Hepatocyte (in vitro differentiated cells): ENCODE measurements at places on chromosomes 2 and 18. TPM values are rescaled to one million over a fixed set of nuclear protein-coding genes. Genes with fewer than 3 reads are reported as not detected.

The VPS54 gene
- 14.5 and 17.4 TPM in 2 replicates for polyA plus RNA-seq

GRCh38 chr2:45849491-45850283 is 198.2 kb downstream of the PRKCE start:
- no peak for DNase-seq

The TTC21B gene
- polyA plus RNA-seq, result 5.7 and 7.9 TPM in 2 replicates

The KATNAL2 gene
- polyA plus RNA-seq, result 2.2 and 4.3 TPM in 2 replicates

The CYP27A1 gene
- 35.9 and 44.8 TPM in 2 replicates for polyA plus RNA-seq

The ICA1L gene
- polyA plus RNA-seq, result 5.1 and 7.3 TPM in 2 replicates

- no peak for DNase-seq
Measured at GRCh38 chr18:45330170-45330594, 285.1 kb upstream of the SLC14A2 start.

- peak; percentile 64 for DNase-seq
Measured at GRCh38 chr2:12587729-12588522, 128.8 kb upstream of the TRIB2 start.

GRCh38 chr2:21037671-21038108 is 6.2 kb downstream of the APOB start:
- DNase-seq, result no peak

DNA sequence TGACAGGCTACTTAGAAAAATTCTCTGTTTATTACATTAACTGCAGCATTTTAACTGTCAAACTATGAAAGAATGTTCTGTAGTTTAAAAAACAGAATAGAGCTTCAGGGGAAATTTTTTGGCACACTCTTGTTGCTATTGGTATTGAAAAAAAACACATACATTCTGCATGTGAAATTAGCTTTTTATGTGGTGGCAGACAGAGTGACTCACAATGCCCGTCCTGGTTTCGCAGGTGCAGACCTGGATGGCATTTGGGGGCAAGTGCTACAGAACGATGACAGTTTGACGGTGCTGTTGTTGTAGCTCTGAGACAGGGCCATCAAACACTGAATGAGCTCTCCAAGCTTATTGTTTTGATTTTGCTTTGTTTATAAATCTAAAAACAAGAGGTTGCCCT is 105.0 kb upstream of the MAP3K20 start:
- no peak for DNase-seq

DNA sequence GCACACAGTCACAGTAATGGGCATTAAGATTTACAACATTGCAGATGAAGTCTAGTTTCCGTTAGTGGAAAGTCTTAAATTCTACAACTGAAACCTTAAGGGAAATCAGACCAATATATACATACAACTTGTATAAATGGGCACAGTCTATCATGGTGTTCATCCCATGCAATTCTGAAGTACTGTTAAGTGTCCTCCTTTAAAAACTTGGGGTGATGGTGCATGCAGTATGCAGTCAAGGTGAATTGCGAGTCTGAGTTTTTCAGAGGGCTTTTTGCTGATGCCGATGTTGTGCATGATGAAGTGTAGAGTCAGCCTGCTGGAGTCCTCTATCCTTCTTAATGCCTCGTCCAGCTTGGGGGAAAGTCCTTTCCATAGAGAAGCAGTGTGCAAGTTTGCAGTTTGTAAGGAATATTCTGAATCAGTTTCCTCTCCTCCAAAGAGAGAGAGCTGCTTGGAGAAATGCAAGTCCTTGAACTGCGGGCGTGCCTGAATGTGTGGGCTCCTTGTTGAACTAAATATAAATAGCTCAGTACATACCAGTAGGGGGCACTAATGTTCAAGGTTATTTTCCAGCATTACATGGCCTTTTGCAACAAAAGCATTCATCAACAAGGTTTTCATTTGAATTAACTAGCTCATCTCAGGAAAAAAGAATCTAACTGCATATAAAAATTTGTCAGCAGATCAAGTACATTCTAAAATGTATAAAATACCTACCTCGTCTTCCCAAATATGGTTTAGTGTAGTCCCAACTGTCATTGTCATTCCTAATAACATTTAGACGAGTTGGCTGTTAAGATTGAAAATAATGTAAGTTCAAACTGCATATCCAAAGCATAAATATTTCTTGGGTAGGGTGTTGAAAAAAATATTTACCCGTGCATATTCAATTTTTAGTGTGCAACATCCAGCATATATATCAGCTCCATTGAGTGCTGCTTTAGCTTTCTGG is 21.3 kb downstream of the HNRNPLL start:
- peak; percentile 86 for DNase-seq

- DNase-seq, result no peak
Measured at GRCh38 chr2:128505150-128505490, 186.5 kb upstream of the HS6ST1 start.

GRCh38 chr2:191565647-191566198 is 112.2 kb upstream of the NABP1 start:
- DNase-seq, result peak; percentile 40

DNA sequence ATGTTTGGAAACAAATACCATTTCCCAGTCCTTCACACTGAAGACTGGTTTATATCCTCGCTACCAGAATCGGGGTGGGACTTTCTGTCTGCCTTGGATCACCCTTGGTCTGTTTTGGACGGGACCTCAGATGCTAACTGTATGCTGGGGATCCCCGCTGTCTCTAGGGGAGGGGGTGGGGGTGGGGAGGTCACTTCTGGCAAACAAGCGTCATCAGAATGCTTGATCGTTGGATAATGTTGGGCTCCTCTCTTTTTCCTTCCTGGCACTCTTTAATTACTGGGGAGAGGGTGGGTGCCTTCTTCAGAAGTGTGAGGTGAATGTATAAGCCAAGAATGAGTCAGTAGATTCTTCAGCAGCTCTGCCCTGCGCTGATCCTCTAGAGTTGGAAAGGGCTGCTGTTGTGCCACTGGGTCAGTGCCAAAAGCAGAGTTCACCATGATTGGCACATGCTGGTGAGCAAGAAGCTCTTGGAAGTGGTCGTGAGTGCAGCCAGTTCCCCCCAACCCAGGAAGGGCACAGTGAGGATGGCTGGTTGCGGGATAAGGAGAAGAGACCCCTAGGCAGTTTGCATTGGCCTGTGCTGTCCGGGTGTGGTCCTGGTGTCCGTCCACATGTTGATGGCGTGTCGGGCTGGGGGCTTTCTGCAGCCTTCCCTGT is 32.2 kb downstream of the DGKD start:
- DNase-seq, result no peak

The IL1A gene
- 1.1 and 1.4 TPM in 2 replicates for polyA plus RNA-seq

DNA sequence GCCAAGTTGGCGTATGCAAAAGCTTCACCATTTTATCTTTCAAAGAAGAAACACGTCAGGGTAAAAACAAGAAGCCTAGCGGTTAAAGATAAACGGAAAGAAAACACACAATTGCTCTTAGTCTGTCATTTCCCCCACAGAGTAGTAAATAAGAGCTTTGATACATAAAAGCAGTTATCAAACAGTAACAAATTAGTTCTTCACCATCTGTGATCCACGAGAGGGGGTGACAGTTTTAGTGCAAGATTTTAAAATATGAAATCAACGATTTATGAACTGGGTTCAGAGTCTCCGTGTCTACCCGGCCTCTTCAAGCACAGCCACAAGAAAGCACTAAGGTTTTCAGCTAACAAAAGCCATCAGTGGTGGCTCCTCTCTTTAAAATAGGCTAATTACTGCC is 703.9 kb upstream of the ID2 start:
- DNase-seq, result no peak

- no peak for DNase-seq
Measured at GRCh38 chr2:28578774-28579173, 82.9 kb downstream of the PLB1 start.

DNA sequence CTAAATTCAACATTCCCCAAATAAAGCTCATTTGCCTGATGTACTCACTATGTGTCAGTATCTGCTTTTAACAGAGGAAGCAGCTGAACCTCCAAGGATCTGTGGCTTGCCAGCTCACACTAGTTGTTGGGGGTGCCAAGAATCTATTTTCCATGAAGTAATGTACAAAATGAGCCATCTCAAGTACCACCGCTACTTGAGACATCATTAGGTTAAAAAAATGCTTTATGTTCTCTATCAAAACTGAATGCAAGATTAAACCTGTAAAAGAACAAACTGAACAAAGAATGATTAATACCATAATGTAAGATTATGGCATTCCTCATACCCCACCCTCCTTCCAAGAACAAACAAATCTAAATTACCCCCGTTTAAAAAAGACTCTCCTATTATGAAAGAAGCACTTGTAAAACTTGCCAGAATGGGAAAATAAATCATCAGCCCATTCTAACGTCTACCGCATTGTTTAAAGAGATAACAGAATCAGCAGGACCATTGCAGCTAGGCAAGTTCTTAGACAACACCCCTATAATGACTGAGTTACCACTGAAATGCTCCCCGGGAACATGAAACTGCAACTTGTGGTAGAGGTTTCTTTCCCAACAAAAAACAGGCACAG is 471.6 kb downstream of the DLGAP1 start:
- no peak for DNase-seq

DNA sequence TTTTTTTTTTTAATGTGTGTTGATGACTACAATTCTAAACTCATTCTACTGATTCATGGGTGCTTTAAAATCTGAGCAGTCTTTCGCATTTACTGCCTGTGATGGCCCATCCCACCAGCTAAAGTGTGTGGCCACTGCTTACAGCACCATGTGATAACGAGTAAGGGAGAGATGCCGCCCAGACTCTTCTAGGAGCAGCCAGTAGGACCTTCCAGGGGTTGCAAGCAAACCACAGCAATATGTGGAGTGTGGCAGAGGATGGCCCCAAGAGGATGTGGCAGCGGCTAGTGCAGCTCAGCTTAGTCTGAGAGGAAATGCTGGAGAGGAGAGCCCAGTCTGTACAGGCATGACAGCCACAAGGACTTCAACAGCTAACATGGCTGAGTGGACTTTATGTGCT is 14.9 kb downstream of the IL1B start:
- no peak for DNase-seq

DNA sequence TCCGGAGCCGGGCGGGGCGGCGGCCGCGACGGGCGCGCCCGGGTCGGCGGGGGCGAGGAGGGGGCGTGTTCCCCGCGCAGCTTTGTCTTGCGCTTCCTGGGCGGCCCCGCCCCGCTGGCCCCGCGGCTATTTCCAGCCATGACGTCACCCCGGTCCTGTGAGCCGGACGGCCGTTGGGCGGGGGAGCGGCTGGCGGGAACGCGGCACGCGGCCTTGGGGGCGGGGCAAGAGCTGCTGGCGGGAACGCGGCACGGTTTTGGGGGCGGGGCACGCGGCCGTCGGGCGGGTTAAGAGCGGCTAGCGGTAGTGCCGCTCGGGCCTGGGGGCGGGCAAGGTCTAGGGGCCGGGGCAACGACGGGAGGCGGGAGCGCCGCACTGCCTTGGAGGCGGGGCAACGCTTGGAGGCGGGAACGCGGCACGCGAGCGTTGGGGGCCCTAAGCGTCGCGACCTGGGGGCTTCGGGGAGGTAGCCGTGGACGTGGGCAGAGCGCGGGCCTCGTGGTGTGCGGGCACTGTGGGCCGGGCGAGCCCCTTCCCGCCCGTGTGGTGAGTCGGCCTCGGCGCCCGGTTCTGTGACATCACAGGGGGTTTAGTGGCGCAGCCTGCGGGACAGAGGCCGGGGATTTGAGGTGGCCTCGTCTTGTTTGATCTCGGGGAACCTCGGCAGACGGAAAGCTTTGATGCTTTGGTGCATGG is 704 bp downstream of the KLF11 start:
- DNase-seq, result peak; percentile 98

The IL1RN gene
- 4.5 and 7.3 TPM in 2 replicates for polyA plus RNA-seq

The SLC23A3 gene
- 0.80 and 1.1 TPM in 2 replicates for polyA plus RNA-seq

DNA sequence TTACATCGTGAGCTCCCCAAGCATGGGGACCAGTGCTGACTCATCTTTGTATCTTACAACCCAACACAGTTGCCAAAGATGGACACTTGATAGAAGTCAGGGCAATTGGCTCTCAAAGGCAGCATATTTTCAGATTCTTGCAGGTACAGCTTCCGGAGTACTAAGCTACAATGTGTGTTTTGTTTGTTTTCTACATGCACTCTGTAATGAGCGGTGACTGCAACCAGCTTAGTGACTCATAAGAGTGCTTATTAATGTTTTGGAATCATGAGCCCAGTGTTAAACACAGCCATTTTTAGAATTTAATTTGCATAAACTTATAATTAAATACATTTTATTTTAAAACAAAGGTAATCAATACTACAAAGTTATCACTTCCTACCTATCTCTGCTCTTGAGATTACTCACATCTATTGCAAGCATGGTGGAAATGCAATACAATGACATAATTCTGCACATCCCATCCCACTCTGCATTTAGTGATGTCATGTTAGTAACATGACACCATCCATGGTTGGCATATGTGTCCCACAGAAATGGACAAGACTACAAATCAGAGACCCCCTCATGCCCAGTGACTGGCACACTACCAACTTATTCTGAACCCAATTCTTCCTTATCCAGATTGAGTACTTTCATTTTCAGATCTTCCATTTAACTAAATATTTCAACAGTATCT is 399.8 kb upstream of the ST6GAL2 start:
- no peak for DNase-seq

The NT5C1B gene
- polyA plus RNA-seq, result 0.22 and 0.51 TPM in 2 replicates

GRCh38 chr2:42928692-42929545 is 136.5 kb upstream of the HAAO start:
- peak; percentile 78 for DNase-seq

The SPEG gene
- 35.8 and 40.0 TPM in 2 replicates for polyA plus RNA-seq

GRCh38 chr2:14297906-14298305 is 334.6 kb upstream of the LRATD1 start:
- no peak for DNase-seq

DNA sequence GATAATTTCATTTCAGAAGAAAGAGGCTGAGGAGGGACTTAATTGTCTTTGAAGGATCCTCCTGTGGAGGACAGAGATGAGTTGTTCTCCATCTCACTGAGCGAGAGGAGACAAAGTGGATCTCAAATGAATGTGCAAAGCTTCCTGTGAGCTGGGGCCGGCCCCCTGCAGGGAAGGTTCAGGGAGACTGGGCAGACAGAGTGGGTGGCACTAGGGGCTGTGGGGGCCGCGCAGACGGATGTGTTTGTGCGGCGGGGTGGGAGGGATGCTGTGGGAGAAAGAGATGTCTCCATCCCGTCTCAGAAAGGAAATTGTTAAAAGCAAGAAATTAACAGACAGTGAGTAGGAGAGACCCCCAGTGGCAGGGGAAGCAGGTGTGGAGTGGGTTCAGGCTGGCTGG is 29.1 kb downstream of the KLHL29 start:
- no peak for DNase-seq

- DNase-seq, result peak; percentile 55
Measured at GRCh38 chr18:50143886-50144285, 51.1 kb downstream of the MYO5B start.

The CPO gene
- not detected in 2 replicates for polyA plus RNA-seq

GRCh38 chr2:18194161-18194560 is 315.7 kb downstream of the KCNS3 start:
- no peak for DNase-seq

- no peak for DNase-seq
Measured at GRCh38 chr2:3387644-3388411, 8.3 kb downstream of the TRAPPC12 start.

The EVX2 gene
- 1.3 and 1.7 TPM in 2 replicates for polyA plus RNA-seq

- DNase-seq, result no peak
Measured at GRCh38 chr2:21754164-21754788, 630.5 kb downstream of the TDRD15 start.

The KCNG2 gene
- 0.81 TPM in 1 of 2 replicates, not detected in the other for polyA plus RNA-seq

GRCh38 chr2:240989451-240990265 is 8.8 kb upstream of the SNED1 start:
- peak; percentile 59 for DNase-seq

GRCh38 chr18:3667255-3668137 is 217.5 kb downstream of the TGIF1 start:
- no peak for DNase-seq
